ENCODE measurements at places on chromosomes 12 and 14.
A peak's percentile ranks its signal among the peaks of the same experiment; 100 is the strongest.

GRCh38 chr12:49874142-49874897, 29.4 kb downstream of the FAIM2 start:
- no peak for DNase-seq

- no peak for DNase-seq
Measured at GRCh38 chr14:42855085-42855484, 1248.4 kb downstream of the LRFN5 start.

- DNase-seq: no peak
Measured at GRCh38 chr12:79978692-79979091, 43.8 kb upstream of the PPP1R12A start.

- DNase-seq: no peak
Measured at GRCh38 chr14:106883218-106883692, 1356.9 kb downstream of the TMEM121 start.

DNA sequence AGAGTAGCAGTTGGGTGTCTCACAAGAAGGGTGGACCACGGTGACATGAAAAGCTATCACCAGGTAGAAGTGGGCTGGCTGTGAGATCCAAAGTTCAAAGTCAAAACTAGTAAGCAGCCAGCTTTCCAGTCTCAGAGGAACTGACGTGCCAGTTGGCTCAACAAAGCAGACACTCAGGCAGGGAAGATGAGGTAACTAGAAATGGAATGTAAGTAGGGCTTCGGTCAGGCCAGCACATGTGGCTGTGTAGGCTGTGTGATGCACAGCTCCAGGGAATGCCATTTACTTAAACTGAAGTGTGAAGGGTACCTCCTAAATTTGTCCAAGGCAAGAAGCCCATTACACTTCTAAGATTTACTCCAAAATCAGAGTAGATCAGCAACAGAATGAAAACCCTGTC, 43.6 kb downstream of the PTPRR start:
- no peak for DNase-seq

GRCh38 chr14:72605096-72605920, 288.6 kb downstream of the DPF3 start:
- DNase-seq: no peak

GRCh38 chr12:12127304-12127703, 56.6 kb downstream of the BCL2L14 start:
- DNase-seq: no peak

GRCh38 chr14:46985529-46986380, 334.2 kb upstream of the RPL10L start:
- no peak for DNase-seq

- DNase-seq: no peak
Measured at GRCh38 chr12:27794818-27795584, 15.0 kb upstream of the MANSC4 start.

GRCh38 chr14:59583755-59584154, 7.1 kb upstream of the CCDC175 start:
- DNase-seq: no peak

- no peak for DNase-seq
Measured at GRCh38 chr12:106723416-106723815, 51.1 kb upstream of the RIC8B start.

DNA sequence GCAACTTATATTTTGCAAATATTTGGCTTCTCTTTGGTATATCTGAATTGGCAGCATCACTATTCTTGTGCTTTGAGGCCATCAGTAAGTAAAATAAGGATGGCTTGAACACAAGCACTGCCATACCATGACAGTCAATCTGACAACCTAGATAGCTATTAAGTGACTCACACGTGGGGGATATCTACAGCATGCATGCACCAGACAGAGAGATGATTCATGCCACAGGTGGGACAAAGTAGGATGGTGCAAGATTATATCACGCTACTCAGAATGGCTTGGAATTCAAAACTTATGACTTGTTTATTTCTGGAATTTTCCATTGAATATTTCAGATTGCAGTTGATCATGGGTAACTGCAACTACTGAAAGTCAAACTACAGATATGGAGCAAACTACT, 675.6 kb upstream of the MDGA2 start:
- no peak for DNase-seq

- DNase-seq: peak; percentile 41
Measured at GRCh38 chr12:4270831-4271716, 2.5 kb upstream of the CCND2 start.

- no peak for DNase-seq
Measured at GRCh38 chr14:89667983-89668382, 250.9 kb upstream of the FOXN3 start.

GRCh38 chr14:104860414-104860813, 4.7 kb upstream of the CEP170B start:
- DNase-seq: no peak

DNA sequence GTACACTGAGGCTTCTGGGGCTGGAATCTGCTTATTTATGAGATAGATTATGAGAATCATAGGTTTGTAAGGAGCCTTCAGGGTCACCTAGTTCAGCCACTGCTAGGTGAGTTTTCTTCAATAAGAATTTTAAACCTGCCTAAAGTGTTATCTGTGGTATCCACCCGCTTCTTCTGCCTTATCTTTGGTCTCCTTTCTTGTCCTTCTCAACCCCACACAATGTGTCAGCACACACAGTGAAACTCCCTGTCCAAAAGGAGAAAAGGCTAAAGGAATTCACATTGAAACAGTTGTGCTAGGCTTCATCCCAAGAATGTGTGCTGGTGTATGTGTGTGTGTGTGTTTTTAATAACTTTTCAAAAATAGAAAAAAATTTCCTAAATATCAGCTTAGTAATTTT, 259.3 kb upstream of the BTG1 start:
- DNase-seq: no peak

- no peak for DNase-seq
Measured at GRCh38 chr12:57823131-57823907, 4.8 kb upstream of the AVIL start.

DNA sequence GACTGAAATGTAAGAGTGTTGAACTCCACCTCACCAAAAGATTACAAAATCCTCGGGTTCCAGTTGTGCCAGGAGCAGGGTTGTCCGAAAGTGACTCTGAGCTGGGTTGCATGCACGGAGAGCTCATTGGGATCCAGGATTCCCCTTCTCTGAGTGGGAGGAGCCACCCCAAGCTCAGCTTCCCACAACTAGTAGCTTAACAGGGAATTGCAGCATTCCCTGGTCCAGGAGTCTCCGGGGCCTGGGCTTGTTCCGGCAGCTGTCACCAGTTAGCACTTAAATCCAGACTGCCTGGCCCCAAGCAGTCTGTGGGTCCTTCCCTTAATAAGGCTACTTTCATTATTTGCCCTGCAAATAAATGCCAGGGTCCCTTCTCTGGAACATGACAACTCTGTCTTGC, 50.1 kb downstream of the CD9 start:
- DNase-seq: no peak

DNA sequence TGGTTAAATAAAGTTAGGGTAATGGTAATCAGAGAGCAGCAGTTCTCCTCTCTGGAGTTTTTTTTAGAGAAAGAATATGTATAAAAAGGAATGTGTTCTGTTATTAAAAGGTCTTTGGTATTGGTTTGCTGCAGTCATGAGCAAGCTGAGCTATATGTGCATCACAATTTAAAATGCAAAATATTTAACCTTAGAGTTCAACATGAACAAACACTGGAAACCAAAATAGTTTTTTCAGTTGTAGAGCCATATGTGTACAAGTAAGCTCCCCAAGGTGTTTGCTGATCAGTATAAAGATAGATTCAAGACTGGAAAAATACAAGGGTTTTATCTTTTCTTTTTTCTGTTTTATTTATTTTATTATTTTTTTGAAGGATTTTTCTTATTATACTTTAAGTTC, 245.0 kb downstream of the NUBPL start:
- no peak for DNase-seq

DNA sequence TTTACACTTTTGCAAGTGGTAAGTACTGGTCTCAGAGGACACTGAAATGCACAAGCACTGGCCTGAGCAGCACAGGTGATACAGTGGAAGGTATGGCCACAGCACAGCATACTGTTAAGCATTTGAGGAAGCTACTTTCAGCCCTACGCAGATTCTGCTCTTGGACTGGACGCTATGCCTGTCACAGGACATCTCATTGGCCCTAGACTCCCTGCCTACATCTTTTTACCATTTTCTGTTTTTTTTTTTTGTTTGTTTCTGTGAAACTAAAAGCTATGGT, 144.2 kb upstream of the ABCD2 start:
- no peak for DNase-seq

GRCh38 chr14:59727073-59727661, 143.4 kb downstream of the RTN1 start:
- no peak for DNase-seq

DNA sequence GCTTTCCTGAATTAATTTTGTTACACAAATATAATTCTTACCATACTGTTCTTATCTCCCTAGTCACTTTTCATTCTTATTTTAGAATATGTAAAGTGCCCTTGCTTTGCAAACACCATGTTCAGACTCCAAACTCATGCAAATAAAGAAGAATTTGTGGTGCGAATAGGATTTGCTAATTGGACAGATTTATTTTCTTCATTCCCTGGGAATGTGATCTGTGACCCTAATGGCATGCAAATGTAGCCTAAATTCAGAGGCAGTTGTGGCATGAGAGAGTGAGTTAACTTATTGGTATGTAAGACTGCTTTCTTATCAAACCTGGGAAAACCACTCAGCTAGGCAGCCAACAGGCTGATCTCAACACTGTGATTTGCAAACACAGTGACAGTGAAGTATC, 10.0 kb downstream of the CAPZA3 start:
- no peak for DNase-seq

All from neural crest cell (in vitro differentiated cells).